Vagina (tissue), 2 donors: ENCODE measurements at places on chromosomes 13 and 19.

DNA sequence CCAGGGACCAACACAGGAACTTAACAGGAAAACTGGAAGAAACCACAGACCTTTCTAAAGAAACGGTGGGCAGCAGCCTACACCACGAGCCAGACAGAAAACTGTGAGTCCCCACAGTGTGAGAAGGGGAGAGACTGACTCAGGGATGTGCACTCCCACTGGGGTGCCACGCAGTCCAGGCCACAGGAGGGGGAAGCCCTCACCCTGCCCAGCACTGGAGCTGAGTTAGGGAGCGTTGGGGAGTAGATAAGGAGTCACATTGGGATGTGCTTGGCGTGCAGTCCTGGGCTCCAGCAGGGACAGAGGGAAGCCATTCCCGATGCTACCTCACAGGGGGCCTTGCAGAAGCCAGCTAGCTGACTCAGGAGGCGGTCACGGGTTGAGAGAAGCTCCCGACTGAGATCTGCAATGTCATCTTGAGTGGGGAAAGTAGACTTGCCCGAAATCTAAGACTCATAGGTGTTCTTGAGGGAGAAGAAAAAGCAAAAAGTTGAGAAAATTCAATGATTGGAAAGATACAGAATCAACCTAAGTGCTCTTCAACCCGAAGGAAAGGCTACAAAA is 17.3 kb downstream of the SIGLEC8 start:
- DNase-seq: no peak

DNA sequence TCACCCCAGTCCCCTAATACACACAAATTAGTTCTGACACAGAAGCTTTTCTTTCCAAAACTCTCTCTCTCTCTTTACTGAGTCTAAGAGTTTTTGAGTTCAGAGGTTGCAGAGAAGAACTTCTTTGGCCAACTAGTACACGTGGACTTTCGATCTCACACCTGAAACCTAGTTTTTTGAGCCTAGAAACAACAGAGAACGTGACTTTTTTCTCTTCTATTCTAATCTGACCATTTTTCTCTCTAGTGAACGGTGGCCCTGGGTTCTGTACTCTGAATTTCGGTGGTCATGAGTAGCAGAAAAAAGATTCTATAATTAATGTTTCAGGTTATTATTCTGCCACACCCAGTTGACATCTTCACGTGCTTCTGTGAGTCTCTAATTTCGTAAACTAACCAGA is 24.2 kb downstream of the PCDH20 start:
- DNase-seq: no peak

DNA sequence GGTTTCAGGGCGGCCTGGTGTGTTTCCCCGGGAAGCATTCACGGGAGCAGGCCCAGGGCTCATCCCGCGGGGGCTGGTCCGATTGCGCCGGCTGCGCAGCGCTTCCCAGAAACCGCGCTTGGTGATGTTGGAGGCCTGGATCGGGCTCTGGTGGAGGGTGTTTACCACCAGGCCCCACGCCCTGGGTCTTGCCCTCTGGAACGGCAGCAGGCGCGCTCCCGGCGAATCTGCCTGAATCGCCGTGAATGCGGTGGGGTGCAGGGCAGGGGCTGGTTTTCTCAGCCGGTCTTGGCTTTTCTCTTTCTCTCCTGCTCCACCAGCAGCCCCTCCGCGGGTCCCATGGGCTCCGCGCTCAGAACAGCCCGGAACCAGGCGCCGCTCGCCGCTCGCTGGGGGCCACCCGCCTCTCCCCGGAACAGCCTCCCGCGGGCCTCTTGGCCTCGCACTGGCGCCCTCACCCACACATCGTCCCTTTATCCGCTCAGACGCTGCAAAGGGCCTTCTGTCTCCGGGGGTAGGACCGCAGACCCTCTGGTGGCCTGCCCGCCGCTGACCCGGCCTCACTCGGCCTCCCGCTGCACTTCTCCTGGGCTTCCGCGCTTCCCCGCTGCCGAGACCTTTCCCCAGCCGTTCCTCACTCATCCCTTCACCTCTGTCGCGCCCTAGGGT is 69.4 kb upstream of the GJB6 start:
- DNase-seq: no peak

DNA sequence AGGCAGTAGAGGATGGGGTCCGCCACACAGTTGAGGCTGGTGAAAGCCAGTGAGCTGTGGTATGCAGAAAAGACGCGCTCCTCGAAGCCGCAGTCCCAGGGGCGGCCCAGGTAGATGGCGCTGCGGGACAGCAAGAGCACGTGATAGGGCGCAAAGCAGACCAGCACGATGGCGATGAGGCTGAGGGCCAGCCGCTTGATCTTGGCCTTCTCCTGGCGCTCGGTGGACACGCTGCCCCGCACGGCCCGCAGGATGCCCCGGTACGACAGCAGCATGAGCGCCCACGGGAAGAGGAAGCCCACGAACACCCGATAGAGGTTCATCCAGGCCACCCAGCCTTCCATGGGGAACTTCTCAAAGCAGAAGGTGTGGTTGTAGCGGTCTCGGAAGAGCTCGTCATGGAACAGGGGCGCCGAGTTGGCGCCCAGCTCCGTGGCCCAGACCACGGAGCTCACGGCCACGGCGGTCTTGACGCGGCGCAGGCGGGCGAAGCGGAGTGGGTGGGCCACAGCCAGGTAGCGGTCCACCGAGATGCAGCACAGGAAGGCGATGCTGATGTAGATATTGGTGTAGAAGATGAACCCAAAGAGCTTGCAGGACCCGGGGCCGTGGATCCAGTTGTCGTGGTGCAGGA is 6.5 kb upstream of the OPA3 start:
- DNase-seq: no peak

- DNase-seq: no peak
These were observed 108.9 kb downstream of the RBM26 start for GRCh38 chr13:79297128-79297527.

DNA sequence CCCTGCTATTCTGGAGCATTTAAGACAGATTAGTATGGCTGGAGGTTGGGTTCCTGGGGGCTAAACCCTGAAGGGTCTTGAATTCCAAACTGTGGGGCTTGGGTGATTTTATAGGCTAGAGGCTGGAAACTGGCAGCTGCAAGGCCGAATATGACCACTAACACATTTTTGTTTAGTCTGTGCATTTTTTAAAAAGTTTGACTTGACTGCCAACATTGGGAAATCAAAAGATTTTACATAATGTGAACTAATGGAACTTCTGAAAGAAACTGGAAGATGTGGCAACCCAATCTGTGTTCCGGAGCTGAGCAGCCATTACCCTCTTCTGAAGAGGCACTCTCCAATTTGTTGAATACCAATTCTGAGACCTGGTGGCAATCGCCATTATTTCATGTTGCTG is 5.1 kb downstream of the ZNF784 start:
- no peak for DNase-seq

- no peak for DNase-seq
These were observed 134.7 kb downstream of the POU4F1 start for GRCh38 chr13:78468621-78469020.
